ENCODE measurements at places on chromosomes 2 and 18.
A peak's percentile ranks its signal among the peaks of the same experiment; 100 is the strongest.

- DNase-seq = no peak
These were observed 309.2 kb downstream of the NR4A2 start for GRCh38 chr2:156023229-156023869.

DNA sequence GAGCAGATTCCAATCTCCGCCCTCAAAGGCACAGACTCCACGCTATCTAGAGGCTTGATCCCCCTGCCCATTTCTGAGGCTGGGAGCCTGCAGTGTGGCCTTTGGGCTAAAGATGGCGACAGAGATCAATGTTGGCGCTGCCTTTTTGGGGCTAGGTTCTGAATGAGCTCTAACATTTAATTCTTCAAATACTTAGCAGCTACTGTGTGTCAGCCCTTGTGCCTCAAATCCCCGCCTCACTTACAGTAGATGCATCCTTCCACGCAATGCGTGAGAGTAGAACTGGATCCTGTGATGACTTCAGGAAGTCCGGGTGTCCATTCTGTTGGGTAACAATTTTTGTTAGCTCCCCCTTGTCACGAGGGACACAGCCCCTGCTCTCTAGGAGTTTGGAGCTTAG is 12.4 kb downstream of the IL1F10 start:
- DNase-seq = peak; percentile 11

GRCh38 chr2:144935736-144936135 is 415.8 kb upstream of the ZEB2 start:
- DNase-seq = no peak

- DNase-seq = no peak
These were observed 266.8 kb upstream of the RAB6C start for GRCh38 chr2:129712676-129712985.

GRCh38 chr2:160213511-160213910 is 13.4 kb upstream of the ITGB6 start:
- DNase-seq = no peak

DNA sequence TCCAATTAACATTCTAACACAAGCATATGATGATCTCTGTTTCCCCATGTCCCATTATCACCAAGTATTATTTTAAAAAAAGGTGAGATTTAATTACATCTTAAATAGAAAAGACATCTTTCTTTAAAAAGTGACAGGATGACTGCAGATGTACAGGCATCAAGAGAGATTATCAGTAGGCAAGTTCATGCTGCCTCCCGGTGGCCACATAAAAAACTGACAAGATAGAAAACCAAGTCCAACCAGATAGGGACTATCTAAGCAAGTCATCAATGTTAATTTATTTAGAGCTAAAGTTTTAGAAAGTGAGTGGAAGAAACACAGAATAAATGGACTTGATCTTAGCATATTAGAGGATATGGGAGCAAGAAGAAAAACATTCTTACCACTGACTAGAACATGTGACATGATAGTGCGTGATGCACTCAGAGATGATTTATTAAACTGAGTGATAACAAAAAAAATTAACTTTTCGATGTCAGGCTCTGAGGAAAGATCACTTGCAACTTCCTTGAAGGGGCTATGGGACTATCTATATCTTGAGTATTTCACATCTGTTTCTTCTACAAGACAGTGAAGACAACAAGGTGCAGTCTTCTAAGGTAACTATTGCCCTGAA is 5.4 kb upstream of the TDRD15 start:
- peak; percentile 45 for DNase-seq

- no peak for DNase-seq
These were observed 18.1 kb downstream of the SULT1C3 start for GRCh38 chr2:108257757-108258331.
